ENCODE measurements at places on chromosomes 2 and 18. TPM values are rescaled to one million over a fixed set of nuclear protein-coding genes. Genes with fewer than 3 reads are reported as not detected.

The SMYD1 gene
- total RNA-seq = not detected

The EVX2 gene
- total RNA-seq = not detected

The MC2R gene
- under 0.01 TPM for total RNA-seq

The HNRNPA3 gene
- 63.2 TPM for total RNA-seq

The ACADL gene
- total RNA-seq = 8.2 TPM

The LOXL3 gene
- total RNA-seq = 14.3 TPM

The CENPA gene
- total RNA-seq = 1.2 TPM

The GNAL gene
- total RNA-seq = 92.9 TPM
